ENCODE measurements at places on chromosomes 5 and 9.

DNA sequence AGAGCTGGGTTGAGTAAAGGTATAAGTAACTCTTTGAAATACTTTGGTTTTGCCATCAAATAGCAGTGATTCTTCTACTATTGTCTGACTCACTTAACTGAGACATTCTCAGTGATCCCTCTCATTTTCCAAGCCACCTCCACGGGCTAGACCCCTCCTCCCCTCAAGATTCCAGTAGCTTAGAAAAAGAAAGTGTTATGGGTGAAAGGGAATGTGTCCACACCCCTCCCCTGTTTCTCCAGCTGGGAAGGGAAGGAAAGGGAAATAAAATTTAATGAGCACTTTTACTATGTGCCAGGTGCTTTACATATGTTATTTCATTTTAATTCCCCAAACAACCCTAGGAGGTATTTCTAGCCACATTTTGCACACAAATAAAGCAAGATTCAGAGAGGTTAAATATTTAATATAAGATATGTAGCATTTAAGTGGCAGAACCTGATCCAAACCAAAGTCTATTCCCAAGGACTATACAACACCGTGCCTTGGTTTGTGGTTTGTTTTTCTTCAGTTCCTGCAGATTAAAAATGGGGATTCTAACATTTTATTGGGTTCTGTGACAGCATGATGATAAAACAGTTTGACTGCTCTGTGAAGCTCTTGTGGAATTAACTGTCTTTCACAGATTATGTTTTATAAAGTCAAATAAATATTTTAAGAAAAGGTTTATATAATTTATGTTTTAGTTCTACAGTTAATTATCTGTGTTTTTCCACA is 135.9 kb downstream of the ZSWIM6 start:
- no peak for DNase-seq

GRCh38 chr5:178551059-178551458 is 39.1 kb downstream of the COL23A1 start:
- DNase-seq, result no peak

DNA sequence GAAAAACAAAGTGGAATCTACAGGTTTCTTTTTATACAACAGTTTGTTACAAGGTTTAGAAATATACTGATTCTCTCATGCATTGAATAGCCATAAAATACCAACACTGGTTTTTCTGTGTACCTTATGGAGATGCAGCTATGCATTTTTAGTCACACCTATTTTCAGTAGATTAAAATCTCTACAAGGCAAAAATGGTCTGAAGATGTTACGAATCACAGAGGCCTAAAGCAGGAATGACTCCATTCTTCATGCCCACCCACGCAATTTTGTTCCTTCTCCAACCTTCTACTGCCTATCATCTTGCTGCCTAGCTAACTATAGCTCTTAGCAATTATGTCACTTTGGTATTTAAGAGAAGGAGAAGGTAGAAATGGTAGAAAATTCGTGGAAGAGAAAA is 9.9 kb downstream of the PLK2 start:
- DNase-seq, result no peak

- DNase-seq, result no peak
Observed at GRCh38 chr5:111563031-111563822, 50.9 kb upstream of the STARD4 start.

GRCh38 chr5:102663749-102664530 is 91.2 kb upstream of the PAM start:
- no peak for DNase-seq

DNA sequence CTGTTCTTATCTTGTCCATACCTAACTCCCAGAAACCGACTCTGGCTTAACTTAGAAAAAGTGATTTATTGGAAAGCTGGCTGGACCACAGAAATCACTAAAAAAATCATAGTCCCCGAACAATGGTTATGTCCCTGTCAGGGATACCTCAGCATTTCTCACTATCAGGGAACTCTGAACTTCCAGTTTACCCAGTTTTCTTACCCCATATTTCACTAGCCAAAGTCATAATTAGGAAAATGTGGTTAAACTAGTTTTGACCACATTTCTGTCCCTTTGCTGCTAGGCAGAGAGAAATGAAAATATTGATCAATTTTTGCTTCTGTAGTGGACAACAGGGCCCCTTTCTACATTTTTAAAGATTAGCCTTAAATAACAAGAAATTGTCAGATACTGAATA is 38.2 kb downstream of the ST8SIA4 start:
- no peak for DNase-seq

- no peak for DNase-seq
Observed at GRCh38 chr5:141493500-141494422, 4.9 kb downstream of the PCDHGC5 start.

DNA sequence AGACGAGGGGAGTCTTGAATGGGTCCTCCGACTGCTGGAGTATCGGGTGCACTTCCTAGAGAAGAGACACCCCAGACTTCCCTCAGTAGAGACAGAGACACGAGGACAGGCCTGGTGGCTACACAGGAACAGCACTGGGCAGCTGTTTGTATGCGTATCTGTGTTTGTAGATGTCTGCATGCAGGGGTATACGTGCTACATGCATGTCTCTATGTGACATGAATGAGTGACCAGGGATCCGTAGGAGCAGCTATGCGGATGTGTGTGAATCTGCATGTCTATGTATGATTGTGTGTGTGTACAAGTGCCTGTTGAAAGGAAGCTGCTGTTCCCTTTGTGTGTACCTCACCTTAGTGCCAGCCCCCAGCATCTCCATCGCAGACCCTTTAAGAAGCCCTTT is 31.2 kb downstream of the CNTFR start:
- DNase-seq, result no peak

- DNase-seq, result no peak
Observed at GRCh38 chr5:98962587-98962986, 33.8 kb upstream of the CHD1 start.

GRCh38 chr9:5499889-5500398 is 10.4 kb upstream of the PDCD1LG2 start:
- no peak for DNase-seq

DNA sequence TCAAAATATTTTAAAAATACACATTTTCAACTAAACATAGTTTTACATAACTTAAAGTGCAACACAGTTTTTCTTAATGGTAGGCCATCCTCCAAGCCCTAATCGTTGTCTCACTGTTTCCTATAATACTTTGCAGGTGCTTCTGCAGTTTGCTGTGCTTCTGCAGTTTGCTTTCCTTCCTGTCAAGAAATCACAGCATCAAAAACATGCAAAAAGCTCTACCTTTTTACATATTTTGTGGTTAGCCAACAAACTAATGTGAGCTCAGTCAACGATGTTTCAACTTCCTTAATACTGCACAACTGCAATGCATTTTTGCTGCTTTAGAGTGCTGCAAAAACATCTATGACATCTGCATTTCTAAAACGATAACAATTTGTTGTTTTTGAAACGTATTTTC is 25.2 kb downstream of the EMB start:
- no peak for DNase-seq

- DNase-seq, result no peak
Observed at GRCh38 chr9:114338187-114338586, 8.5 kb downstream of the ORM2 start.

- no peak for DNase-seq
Observed at GRCh38 chr5:118965890-118966289, 22.5 kb downstream of the DTWD2 start.

DNA sequence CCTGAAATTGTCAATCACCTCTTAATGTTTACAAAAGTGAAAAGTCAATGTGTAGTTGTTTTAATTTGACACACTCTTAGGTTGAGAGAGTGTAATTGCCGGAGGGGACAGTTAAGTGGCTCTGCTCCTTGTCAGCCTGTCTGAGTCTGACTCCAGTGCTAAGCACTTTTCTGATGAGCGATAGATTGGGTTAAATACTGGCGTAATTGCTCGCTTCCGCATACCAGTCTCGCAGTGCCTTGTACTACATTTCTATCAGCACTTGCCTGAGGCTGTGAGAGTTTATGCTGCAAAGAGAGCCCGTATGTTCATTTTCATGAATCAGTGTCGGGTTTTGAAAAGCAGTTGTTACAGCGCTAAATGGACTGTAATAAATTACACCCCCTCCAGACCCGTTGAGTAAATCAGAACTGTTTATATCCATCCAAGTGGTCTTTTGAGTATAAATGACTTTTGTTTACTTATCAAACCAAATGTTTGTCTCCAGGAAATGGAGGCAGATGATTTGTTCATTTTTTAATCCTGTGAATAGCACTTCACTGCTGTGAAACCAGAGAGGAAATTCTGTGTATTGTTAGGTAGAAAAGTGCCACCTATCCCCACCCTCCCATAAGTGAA is 41.0 kb upstream of the DMRT3 start:
- DNase-seq, result no peak

DNA sequence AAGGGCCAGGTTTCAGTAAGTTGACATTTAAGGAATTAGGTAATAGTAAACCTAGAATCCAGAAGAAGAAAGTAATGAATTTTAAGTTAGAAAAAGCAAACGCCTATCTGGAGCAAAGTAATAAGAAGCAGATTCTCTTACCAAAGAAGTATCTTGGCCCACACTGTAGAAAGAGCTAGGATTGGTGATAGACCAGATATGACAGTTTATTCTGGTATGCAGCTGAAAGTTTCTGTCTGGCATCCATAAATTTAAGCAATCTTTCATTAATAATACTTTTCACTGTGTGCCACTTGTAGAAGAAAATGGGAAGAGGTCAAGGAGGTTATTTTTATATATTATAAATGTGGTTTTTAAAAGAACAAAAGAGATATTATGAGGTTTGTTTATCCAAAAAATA is 3.0 kb downstream of the RECK start:
- no peak for DNase-seq
